ENCODE measurements at places on chromosomes 12 and 14.

DNA sequence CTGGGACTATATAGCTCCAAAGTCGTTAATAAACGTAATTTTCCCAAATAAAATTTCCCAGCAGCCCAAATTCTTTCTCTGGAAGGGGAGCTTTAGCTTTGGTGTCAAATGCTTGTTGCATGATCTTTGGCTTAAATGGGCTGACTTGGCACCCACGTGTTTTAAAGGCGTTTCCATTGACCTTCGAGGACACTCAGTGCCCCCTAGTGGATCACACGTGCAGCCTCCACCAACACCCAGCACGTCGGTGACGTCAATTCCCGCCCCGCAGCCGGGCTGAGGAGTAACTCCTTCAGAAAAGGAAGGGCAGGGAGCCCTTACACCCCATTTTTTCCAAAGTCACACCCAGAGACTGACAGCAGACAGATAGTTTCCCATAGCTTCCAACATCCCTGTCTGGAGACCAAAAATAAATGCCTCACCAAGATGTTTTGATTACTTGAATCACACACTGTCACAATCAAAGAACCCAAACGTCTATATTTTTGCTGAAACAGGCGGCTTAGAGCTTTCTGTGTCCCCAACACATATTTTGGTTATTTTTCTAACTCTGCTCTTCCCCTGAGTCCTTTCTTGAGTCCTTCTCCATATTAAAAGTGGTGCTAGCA is 707.9 kb downstream of the AACS start:
- H3K36me3 ChIP-seq: no peaks in the 10 kb centered on the region
- no peaks in the 10 kb centered on the region for H3K27me3 ChIP-seq
- no peaks in the 10 kb centered on the region for H3K4me1 ChIP-seq

- peaks cover 22% of the 10 kb centered on the region for H3K27me3 ChIP-seq
- H3K4me3 ChIP-seq: no peak overlapping the region
- H3K4me1 ChIP-seq: no peaks in the 10 kb centered on the region
- no peak overlapping the region for H3K27ac ChIP-seq
- no peaks in the 10 kb centered on the region for H3K36me3 ChIP-seq
- no peak for DNase-seq
Observed at GRCh38 chr12:66813137-66813892, 134.4 kb upstream of the GRIP1 start.

GRCh38 chr12:27762757-27763156 is 17.3 kb upstream of the KLHL42 start:
- no peak for DNase-seq
- no peak overlapping the region for H3K27ac ChIP-seq
- H3K36me3 ChIP-seq: no peaks in the 10 kb centered on the region

DNA sequence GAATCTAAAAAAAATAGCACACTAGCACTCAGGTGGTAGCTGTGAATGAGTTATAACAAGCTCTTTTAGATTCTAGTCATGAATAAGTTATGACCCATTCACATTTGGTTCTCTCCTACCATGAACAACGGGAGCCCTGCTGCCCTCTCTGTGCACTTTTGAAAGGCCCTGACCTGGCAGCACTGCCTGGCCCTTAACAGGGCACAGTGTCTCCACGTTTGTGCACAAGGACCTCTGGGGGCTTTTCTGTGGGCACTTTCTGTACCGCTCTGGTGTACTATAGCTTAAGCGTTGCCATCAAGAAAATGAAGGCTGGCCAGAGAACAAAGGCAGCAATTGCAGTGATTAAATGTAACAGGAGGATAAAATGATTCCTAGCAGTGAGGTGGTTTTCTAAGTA is 21.2 kb downstream of the CCDC92 start:
- H3K27ac ChIP-seq: no peak overlapping the region
- DNase-seq: no peak
- H3K27me3 ChIP-seq: no peaks in the 10 kb centered on the region
- no peak overlapping the region for H3K4me3 ChIP-seq
- no peaks in the 10 kb centered on the region for H3K4me1 ChIP-seq
- no peaks in the 10 kb centered on the region for H3K36me3 ChIP-seq

GRCh38 chr12:10716277-10716676 is 6.8 kb downstream of the YBX3 start:
- H3K4me3 ChIP-seq: peak overlapping the region; percentile 13
- H3K36me3 ChIP-seq: peaks cover 58% of the 10 kb centered on the region
- peak overlapping the region; percentile 68 for H3K27ac ChIP-seq

- H3K27me3 ChIP-seq: no peaks in the 10 kb centered on the region
- H3K27ac ChIP-seq: no peak overlapping the region
- no peaks in the 10 kb centered on the region for H3K36me3 ChIP-seq
- DNase-seq: no peak
- no peak overlapping the region for H3K4me3 ChIP-seq
Observed at GRCh38 chr14:94310248-94310647, 12.9 kb downstream of the SERPINA6 start.

DNA sequence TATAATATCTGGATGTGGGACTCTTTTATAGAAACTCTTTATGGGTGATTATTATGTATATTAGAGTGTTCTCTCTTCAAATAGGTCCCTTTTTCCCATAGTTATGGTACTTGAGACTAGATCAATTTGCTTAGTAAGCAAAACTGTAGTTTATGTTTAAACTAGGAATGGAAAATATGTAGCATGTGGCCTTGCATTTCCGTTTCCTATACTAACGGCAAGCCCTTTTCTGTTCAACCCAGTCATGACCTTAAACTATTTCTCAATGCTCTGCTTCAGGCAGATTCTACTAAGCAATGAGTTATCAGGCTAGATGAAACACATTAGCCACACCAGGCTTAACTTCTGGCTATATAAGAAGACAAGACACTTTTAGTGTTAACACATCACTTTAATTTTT is 84.6 kb downstream of the OTOGL start:
- no peak overlapping the region for H3K27ac ChIP-seq
- no peaks in the 10 kb centered on the region for H3K36me3 ChIP-seq
- no peaks in the 10 kb centered on the region for H3K27me3 ChIP-seq
- H3K4me1 ChIP-seq: peaks cover 20% of the 10 kb centered on the region
- no peak for DNase-seq

GRCh38 chr12:3958534-3958933 is 85.3 kb upstream of the PARP11 start:
- no peaks in the 10 kb centered on the region for H3K4me1 ChIP-seq
- no peak for DNase-seq
- no peak overlapping the region for H3K27ac ChIP-seq
- H3K27me3 ChIP-seq: peaks cover 34% of the 10 kb centered on the region
- H3K4me3 ChIP-seq: no peak overlapping the region

DNA sequence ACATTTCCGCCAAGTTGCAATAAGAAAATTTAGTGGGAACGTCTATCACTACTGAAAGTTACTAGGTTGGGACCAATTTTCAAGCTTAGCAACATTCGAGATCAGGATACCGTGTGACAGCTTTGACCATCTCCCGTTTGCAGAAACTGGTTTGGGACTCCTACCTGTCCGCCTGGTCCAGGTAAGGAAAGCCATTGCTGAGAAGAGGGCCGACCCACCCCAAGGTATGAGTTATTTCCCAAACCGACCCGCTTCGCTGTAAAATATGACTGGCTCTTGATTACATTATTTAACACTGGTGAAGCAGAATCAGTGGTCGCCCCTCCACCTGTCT is 271 bp downstream of the DNAI7 start:
- H3K4me3 ChIP-seq: peak overlapping the region; percentile 78
- H3K27ac ChIP-seq: no peak overlapping the region
- no peaks in the 10 kb centered on the region for H3K36me3 ChIP-seq
- DNase-seq: no peak

DNA sequence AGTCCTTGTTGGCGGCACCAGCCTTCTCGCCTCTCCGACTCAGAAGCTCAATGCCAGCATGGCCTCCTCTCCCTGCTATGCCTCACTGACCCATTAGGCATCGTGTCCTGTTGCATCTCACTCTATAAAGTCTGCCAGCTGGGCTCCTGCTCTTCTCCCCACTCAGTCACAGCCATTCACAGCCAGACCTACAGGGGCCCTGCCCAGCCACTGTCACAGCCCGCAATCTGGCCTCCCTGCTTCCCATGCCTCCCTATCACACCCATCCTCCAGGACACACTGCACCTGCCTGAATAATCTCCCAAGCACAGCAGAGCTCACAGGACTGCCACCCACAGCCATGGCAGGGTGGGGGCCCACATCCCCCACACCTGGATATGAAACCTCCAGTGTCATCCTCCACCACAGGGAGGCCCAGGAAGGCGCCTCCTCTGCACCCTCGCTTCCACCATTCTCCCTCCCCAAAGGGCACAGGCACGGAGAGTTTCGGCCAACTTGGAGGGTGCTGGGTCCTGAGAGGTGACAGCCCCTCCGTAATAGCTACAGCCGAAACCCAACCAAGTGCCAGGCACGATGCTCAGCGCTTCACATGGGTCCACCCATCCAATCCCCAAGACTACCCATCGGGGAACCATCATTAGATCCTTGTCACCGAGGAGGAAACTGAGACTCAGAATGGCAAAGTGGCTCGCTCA is 370.3 kb downstream of the BCL11B start:
- H3K4me1 ChIP-seq: peaks cover 11% of the 10 kb centered on the region
- no peak overlapping the region for H3K4me3 ChIP-seq

DNA sequence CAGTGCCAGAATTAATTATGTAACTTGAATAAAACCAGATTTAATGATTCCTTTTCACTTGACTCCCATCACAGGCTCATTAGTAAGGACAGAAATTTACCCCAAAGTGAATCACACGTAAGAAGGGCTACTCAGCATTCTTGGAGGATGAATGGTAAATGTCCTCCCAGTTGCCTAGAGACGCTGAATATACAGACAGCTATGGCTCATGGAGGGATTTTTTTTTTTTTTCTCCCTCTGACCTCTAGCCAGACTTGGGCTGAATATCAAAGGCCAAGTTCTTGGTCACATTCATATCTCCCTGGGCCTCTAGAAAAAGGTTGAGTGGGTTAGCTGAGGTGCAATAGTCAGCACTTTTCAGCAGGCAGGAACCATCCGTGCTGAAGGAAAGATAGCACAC is 77.5 kb downstream of the PHLDA1 start:
- DNase-seq: peak; percentile 87
- H3K27ac ChIP-seq: peak overlapping the region; percentile 100
- peaks cover 61% of the 10 kb centered on the region for H3K4me1 ChIP-seq
- H3K27me3 ChIP-seq: no peaks in the 10 kb centered on the region

GRCh38 chr12:57759360-57759980 is 4.6 kb downstream of the MARCHF9 start:
- no peak for DNase-seq
- no peak overlapping the region for H3K27ac ChIP-seq
- H3K4me1 ChIP-seq: peaks cover 6% of the 10 kb centered on the region
- peaks cover 7% of the 10 kb centered on the region for H3K36me3 ChIP-seq
- H3K27me3 ChIP-seq: no peaks in the 10 kb centered on the region

GRCh38 chr14:105247026-105247425 is 1.3 kb upstream of the BTBD6 start:
- H3K36me3 ChIP-seq: peaks cover 10% of the 10 kb centered on the region
- H3K27ac ChIP-seq: peak overlapping the region; percentile 93
- no peaks in the 10 kb centered on the region for H3K27me3 ChIP-seq
- no peak overlapping the region for H3K4me3 ChIP-seq

DNA sequence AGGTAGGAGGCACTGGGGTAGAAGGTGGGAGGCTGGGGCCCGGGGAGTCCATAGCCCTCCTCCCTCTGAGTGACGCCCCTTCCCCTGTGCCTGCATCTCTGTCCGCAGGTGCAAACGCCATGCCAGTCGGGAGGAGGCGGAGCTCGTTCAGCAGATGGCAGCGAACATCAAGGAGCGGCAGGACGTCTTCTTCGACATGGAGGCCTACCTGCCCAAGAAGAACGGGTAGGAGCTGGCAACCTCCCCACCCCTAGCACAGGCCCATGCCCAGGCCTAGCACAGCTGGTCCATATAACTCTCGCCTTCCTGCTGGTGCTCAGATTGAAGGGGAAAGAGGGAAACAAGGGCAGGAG is 35.6 kb downstream of the TMEM120B start:
- H3K4me1 ChIP-seq: peaks cover under 1% of the 10 kb centered on the region
- H3K27ac ChIP-seq: no peak overlapping the region
- H3K27me3 ChIP-seq: no peaks in the 10 kb centered on the region
- peaks cover 15% of the 10 kb centered on the region for H3K36me3 ChIP-seq
- DNase-seq: no peak

DNA sequence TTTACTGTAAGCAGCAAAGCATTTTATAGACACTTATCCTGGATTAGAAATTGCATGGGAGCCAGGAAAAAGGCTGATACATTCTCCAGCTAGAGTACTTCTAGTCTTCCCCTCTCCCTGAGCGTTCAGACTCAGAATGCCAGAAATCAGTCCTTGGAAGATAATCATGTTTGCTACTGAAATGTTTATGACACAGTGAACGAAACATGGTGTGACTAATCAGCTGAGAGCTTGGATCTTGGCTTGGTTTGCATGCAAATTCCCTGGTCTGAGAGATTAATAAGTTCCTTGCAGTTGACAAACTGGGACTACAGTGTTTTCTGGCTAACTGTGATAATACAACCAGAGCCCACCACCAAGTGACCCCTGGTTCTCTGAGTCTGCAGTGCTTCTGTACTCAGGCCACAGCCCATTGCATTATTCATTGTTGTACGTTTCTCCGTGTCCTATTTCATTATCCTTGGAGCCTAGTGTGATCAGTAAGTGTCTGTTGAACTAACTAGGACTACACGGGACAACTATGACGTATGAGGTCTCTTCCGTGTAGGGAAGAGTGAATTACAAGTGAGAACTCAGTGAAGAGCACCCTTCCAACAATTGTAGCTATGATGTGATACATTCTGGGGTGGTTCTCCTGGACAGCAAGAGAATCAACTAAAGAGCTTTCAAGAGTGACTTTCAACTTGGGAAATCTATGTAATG is 34.6 kb upstream of the EVL start:
- H3K27ac ChIP-seq: peak overlapping the region; percentile 62
- H3K27me3 ChIP-seq: no peaks in the 10 kb centered on the region
- H3K36me3 ChIP-seq: no peaks in the 10 kb centered on the region
- H3K4me3 ChIP-seq: no peak overlapping the region
- peaks cover 16% of the 10 kb centered on the region for H3K4me1 ChIP-seq

- H3K27ac ChIP-seq: no peak overlapping the region
- peaks cover 29% of the 10 kb centered on the region for H3K4me1 ChIP-seq
- no peaks in the 10 kb centered on the region for H3K36me3 ChIP-seq
- H3K27me3 ChIP-seq: no peaks in the 10 kb centered on the region
Observed at GRCh38 chr12:49200919-49201594, 12.2 kb upstream of the TUBA1A start.

GRCh38 chr12:68573406-68573805 is 37.3 kb upstream of the RAP1B start:
- H3K27me3 ChIP-seq: no peaks in the 10 kb centered on the region
- no peaks in the 10 kb centered on the region for H3K36me3 ChIP-seq
- no peak for DNase-seq
- no peak overlapping the region for H3K27ac ChIP-seq

DNA sequence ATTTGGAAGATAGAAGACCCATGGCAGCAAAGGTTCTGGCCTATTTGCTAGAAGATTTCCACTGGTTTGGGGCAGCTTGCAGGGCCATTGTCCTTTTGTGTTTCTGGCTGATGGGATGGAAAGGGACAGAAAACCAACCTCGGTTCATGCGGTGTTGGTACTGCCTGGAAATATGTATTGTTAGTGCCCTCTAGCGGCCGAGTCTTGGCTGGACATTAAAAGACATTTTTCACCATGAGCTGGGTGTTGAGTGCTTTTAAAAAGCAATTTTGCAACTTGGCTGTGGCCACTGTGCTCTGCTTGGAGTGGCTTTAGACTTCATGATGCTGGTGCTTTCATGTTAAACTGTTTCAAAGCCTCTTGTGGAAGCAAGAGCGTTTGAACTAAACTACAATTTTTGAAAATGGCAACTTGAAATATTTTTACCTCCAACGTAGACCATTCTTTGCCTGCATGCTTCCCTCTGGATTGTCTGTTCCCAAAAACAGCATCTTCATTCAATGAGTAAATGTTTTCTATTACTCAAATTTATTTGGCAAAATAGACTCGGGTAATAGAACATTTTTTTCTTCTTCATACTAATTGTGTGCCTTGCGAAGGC is 102.7 kb upstream of the TBX5 start:
- H3K27ac ChIP-seq: no peak overlapping the region
- DNase-seq: peak; percentile 62
- H3K4me1 ChIP-seq: no peaks in the 10 kb centered on the region
- no peak overlapping the region for H3K4me3 ChIP-seq
- H3K36me3 ChIP-seq: no peaks in the 10 kb centered on the region
